ENCODE measurements at places on chromosomes 7 and 10.
A peak's percentile ranks its signal among the peaks of the same experiment; 100 is the strongest.

DNA sequence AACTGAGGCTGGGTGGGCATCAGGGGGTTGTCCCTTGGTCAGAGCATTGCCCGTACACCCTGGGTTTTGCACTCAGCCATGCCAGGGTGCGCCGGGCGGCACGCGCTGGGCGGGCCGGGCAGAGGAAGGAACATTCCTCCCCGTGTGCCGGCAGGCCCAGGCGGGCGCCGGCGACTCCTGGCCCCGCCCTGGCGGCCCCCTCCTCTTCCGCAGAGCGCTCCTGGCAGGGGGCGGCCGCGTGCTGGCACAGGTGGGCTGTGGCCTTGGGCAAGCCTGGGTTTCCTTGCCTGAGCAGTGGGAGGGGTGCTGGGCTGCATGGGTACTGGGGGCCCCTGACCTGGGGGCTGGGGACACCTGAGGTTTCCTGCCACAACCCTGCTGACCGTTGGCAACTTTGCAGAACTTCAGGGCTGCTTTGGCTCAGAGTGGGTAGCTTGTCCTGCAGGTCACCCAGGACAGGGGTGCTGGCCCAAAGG lies 3.9 kb downstream of the LFNG start:
- no peak for DNase-seq

GRCh38 chr10:12327074-12327473 lies 22.3 kb upstream of the CAMK1D start:
- no peak for DNase-seq

- DNase-seq: no peak
Observed at GRCh38 chr7:98107313-98107721, 655 bp downstream of the LMTK2 start.

- no peak for DNase-seq
Observed at GRCh38 chr10:30730306-30730705, 100.8 kb upstream of the LYZL2 start.

- DNase-seq: no peak
Observed at GRCh38 chr7:28531291-28531690, 119.0 kb downstream of the CREB5 start.

- DNase-seq: no peak
Observed at GRCh38 chr7:132861424-132861823, 220.5 kb downstream of the CHCHD3 start.

- no peak for DNase-seq
Observed at GRCh38 chr10:2731940-2732339, 335.4 kb upstream of the PFKP start.

GRCh38 chr10:19178675-19179074 lies 130.1 kb downstream of the MALRD1 start:
- DNase-seq: no peak

DNA sequence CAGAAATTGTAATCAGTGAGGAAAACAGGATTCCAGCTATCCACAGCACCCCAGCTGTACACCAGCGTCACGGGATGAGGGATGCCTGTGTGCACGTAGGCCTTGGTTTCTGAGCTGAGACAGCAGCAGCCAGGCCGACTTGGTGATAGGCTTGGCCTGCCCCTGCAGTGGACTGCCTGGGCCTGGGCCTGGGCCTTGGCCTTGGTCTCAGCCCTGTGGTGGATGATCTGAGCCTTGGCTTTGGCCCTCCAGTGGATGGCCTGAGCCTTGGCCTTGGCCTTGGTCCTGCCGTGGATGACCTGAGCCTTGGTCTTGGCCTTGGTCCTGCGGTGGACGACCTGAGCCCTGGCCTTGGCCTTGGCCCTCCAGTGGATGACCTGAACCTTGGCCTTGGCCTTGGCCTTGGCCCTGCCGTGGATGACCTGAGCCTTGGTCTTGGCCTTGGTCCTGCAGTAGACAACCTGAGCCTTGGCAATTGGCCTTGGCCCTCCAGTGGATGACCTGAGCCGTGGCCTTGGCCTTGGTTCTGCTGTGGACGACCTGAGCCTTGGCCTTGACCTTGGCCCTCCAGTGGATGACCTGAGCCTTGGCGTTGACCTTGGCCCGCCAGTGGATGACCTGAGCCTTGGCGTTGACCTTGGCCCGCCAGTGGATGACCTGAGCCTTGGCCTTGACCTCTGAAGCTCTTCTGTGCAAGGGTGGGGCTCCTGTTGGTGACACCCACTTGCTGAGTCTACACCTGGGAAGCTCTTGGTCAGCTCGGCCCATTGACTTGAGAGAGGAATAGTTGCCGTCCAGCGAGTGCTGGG lies 93.8 kb downstream of the CUX1 start:
- no peak for DNase-seq

GRCh38 chr7:73671322-73671661 lies 3.7 kb downstream of the VPS37D start:
- DNase-seq: no peak

- DNase-seq: no peak
Observed at GRCh38 chr7:15780271-15780670, 93.8 kb upstream of the MEOX2 start.

DNA sequence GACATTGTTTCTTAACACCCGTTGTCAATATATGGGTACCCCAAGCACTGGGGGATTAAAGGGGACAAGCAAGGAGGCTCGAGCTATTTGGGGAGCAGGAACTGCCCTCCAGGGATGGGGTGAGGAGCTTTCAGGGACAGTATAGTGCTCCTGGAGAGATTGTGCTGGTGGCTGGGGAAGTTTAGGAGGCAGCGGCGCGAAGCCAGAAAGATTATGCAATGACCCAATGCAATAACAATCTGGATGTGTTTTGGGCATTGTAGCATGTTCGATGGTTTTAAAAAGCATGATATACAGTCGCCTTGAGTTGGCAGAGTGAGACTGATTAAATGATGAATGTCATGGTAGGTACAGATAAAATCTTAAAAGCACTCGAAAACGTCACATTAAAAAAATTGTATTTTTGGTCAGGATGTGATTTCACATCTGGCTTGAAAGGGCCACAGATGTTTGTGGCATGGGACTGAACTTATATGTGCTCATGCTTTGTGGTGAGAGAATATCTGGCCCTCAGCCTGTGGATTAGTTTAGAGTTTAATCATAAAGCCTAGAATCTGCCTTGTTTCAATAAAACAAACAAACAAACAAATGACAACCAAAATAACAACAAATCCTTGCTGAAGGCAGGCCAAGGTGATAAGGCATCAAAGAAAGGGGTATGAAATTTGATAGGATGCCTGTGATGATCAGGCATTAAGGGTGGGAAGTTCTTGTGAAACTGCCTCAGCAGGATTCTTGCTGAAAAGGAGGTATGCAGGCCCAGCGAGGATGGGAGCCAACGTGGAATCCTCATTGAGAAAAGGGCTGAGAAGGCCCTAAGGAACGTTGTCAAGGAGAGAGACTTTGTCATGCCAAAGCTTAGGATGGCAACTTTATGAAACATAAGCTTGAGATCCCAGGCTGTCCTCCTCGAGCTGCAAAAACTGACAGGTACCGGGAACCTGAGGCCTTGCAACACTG lies 417.1 kb upstream of the KLF6 start:
- no peak for DNase-seq

GRCh38 chr7:54153462-54153861 lies 388.7 kb upstream of the VSTM2A start:
- DNase-seq: no peak

DNA sequence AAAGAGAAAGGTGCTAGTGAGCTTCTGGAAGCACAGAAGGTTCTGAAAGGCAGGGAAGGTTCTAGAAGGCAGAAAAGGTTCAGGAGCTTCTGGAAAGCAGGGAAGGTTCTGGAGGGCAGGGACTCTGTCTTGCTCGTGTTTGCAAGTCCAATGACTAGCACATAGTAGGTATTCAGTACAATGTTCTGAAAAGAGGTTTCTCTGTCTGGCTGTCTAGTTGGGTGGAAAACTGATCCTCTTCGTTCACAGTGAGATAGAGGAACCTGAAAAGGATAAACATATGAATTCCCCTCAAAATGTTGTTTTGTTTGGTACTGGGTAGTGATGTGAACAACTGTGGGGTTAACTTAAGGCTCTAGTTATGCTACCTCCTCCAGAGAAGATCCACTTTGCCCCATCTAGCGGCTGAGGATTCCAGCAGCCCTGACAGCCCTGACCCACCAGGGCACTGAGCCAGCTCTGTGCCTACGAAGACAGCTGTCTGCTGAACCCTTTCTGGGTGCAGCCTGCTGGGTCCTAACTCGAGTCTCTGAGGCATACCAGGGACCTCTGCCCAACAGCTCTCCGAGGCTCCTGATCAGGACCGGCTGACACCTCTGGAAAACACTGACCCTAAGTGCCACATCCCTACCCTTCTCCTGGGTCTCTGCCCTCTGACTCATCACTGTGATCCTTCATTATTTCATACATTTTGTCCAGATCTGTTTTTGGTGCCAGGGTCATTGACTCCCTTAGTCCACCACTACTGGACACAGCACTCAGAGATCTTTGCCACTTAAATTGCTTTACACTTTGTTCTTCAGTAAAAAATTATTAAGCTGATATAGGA lies 15.4 kb downstream of the PTPRN2 start:
- DNase-seq: peak; percentile 78

DNA sequence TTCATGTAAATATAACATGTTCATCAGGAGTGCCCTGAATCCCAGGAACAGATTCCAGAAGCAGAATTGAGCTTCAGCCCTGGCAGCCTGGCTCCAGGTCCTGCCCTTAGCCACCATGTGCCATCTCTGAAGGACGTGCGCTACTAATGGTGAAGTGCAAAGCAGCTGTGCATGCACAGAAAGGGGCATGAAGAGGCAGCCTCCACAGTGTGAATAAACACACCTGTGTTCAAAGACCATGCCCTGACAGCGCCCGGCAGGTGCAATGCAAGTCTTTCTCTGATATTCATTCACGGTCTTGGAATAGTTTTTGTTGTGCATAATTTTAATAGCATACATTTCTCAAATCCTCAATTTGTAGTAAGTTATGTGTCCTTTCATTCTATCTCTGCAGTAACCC lies 250.4 kb upstream of the TCERG1L start:
- no peak for DNase-seq

DNA sequence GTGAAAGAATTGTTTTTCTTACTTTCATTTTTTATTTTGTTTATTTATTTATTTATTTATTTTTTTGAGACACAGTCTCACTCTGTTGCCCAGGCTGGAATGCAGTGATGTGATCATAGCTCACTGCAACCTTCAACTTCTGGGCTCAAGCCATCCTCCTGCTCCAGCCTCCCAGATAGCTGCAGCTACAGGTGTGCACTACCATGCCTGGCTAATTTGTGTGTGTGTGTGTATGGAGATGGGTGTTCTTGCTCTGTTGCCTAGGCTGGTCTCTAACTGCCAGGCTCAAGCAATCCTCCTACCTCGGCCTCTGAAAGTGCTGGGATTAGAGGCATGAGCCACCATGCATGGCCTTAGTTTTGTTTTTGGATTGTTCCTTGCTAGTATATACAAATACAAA lies 55.4 kb upstream of the TRIM8 start:
- no peak for DNase-seq

- DNase-seq: no peak
Observed at GRCh38 chr7:117427258-117427701, at the start of gene ASZ1. ASZ1 (minus strand) TSS chr7:117427493; CDS start chr7:117427460, 33 bp downstream.

- DNase-seq: no peak
Observed at GRCh38 chr10:86262688-86263181, 103.9 kb downstream of the GRID1 start.

DNA sequence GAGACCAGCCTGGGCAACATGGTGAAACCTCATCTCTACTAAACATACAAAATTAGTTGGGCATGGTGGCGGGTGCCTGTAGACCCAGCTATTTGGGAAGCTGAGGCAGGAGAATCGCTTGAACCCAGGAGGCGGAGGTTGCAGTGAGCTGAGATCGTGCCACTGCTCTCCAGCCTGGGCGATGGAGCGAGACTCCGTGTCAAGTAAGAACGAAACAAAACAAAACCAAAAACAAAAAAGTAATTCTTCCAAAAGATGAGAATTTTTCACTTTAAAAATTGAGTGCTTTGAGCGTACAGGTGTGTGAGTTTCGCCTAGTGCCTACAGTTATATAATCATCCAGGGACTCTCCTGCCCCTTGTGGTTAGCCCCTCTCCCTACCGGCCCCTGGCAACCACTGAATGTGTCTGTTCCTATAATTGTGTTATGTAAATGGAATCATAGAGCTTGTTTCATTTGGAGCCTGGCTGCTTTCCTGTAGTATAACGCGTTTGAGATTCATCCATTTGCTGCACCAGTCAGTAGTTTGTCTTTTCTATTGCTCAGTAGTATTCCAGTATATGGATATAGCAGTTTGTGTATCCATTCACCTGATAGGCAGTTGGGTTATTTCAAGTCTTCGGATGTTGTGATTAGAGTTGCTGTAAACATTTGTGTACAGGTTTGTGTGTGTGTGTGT lies 80.0 kb downstream of the RBM33 start:
- peak; percentile 32 for DNase-seq

DNA sequence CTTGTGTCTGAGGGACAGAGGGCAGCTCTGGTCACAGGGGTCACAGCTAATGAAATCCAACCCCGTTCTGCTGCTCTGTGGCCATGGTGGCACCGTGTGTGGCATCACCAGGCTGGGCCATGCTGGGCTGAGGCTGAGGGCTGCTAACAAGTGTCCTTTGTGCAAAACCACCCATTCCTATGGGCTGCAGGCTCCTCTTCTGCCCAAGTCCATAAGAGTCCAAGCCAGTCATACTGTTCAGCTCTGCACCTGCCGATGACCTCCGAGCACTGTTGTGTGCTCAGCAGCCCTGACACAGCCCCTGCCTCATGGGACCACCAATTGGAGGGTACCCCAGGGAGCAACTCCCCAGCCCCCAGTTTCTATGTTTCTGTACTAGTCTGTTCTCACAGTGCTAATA lies 133.1 kb downstream of the WDR11 start:
- DNase-seq: no peak

GRCh38 chr10:51792678-51793077 lies 93.3 kb upstream of the CSTF2T start:
- DNase-seq: no peak

GRCh38 chr10:72328045-72328828 lies 26.5 kb downstream of the DNAJB12 start:
- DNase-seq: peak; percentile 74

GRCh38 chr7:159107161-159107892 lies 37.3 kb downstream of the VIPR2 start:
- no peak for DNase-seq

- DNase-seq: no peak
Observed at GRCh38 chr10:90935581-90936275, 14.8 kb upstream of the ANKRD1 start.

DNA sequence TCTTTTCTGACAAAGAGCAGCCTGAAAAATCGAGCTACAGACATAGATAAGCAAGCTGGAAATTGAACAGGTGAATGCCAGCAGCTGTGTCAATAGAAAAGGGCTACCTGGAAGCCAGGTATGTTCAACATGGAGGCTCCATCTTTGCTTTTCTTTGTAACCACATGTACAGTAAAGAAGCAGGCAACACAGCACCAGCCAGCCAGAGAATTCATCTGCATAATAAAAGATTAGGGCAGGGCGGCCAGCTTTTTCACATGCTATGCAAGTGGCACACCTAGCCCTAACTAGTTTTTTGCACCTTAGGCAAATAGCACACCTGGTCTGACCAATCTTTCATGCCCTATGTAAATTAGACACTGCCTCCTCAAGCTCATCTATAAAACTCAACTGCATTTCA lies 25.7 kb downstream of the COG5 start:
- DNase-seq: no peak

- no peak for DNase-seq
Observed at GRCh38 chr7:22087861-22088260, 142.2 kb upstream of the CDCA7L start.
